ENCODE measurements at places on chromosomes 13 and 19.
A peak's percentile ranks its signal among the peaks of the same experiment; 100 is the strongest.

GRCh38 chr13:74443631-74444030 lies 309.4 kb upstream of the KLF12 start:
- DNase-seq = no peak

DNA sequence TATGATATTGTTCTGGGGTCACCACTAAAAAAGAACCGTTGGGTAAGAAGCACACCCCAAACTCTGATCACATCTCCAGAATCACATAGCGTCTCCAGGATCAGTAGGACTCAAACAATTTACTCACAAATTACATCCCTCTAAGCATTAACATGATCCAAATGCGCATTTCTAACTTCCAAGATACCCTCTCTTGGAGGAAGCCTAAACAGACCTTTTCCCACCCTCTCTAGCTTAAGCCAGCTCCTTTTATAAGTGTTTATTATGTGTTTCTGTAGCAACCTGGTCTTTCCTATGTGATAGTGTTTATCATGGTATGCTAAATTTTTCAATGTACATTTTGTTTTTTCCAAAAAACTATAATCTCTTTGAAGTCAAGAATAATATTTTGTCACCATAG lies 1846.5 kb downstream of the OLFM4 start:
- no peak for DNase-seq

DNA sequence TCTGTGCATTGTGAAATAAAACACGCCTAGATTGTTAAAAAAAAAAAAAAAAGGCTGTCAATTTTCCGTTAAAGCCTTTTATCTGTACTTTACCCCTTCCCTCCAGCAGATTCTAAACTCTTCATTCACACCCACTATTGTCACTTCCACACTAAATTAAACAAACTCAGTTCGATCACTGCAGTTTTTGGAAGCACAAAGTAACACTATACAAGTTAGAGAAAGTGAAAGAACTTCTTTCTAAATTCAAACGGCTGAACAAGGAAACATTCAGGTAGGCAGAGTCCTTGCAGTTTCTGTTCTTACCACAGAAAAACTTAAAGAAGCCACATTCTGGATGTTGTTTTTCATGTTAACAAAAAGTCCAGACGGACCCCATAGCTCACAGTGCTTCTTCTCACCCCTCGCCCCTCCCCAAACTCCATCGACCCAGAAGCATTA lies 27.5 kb upstream of the UBE2L5 start:
- no peak for DNase-seq

GRCh38 chr13:82480415-82480814 lies 1401.9 kb downstream of the SLITRK1 start:
- peak; percentile 5 for DNase-seq

GRCh38 chr13:99356262-99357091 lies 49.3 kb upstream of the GPR183 start:
- no peak for DNase-seq

- DNase-seq = no peak
These were observed 5.1 kb downstream of the ZNF507 start for GRCh38 chr19:32350471-32350865.

GRCh38 chr13:29917650-29918049 lies 67.2 kb upstream of the UBL3 start:
- DNase-seq = no peak

DNA sequence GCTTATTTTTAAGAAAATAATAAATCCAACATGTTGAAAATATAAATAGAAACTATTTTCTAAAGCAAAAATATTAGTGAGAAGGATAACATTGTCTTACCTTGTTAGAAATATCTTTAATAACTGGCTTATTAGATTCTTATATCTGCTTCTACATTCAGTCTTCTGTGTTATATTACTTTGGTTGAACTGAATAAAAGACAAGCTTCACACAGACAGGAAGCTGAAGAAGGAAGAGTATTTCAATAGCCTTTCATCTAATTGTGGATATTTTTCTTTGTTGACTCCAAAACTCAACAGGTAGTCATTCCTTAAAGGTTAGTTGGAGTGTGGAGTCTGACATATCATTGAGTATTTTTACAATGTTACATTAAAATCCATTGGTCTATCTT lies 10.9 kb downstream of the SETDB2 start:
- DNase-seq = no peak

- DNase-seq = no peak
These were observed 3.1 kb downstream of the A1BG start for GRCh38 chr19:58350001-58350861.

DNA sequence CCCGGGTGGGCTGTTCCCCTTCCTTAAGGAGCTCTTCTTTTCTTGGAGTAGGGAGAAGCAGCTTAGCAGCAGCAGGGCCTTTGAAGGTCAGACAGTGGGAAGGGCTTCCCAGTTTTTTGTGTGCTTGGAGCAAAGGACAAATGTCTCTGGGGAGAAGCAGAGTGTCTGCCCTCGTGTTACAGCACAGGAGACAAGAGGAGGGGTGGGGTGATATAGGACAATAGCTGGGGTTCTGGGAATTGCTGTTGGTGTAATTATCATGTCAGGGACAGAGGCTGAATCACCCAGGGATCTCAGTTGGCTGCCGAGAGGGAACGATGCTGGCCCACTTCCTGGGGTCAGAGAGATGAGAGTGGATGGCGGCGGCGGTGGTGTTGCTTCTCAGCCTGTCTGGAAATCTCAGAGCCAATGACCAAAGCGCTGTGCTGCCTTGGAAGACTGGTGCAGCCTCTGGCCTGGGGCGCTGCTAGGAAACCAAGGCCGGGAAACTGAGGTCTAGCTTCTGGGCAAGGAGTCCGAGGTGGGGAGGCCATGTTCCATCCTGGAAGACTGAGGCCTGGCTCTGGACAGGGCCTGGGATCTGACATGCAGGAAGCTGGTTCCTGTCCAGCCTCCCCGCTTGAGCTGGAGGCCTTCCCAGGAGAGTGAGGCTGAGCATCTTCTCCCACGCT lies 1.2 kb downstream of the INAFM1 start:
- DNase-seq = no peak

GRCh38 chr13:27570906-27571305 lies 49.4 kb downstream of the LNX2 start:
- DNase-seq = no peak

DNA sequence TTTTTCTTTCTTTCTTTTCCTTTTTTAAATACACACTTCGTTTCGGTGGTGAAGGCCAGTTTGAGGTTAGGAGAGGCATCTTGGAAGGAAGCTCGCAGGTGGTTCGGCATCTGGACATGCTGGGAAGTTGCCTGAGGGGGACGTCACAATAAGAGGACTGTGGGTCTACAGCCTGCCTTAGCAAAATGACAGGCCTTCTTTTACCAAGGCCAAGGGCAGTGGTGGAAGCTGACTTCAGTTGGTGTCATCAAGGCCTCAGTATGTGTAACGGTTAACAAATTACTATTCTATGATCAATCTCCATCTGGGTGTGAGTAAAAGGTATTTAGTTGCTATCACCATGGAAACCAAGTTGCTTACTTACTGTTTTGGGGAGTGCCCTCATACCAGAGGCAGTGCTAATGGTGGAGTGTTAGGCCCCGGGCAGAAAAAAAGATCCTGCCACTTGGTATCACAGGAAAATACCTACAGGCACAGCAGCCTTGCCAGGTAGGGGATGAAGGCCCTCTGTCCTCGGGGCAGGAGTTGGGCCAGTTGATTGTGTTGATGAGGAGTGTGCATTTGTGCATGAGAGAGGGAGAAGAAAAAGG lies 10.3 kb downstream of the ACTN4 start:
- DNase-seq = no peak

DNA sequence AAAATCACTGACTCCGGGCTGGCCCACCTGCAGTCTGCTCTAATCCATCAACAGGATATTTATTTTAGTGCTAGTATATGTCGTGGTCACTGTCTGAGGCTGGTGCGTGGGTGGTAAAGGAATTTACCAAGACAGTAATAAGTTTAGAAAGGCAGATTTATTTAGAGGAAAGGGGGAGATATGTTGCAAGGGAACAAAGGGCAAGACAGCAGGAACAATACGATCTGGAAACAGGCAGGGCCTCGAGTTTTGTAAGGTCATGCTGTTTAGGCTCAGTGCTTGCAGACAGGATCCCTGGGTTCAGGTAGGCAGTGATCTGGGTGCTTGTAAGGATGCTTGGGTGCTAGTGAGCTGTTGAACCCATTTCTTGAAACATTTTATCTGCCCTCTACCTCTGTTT lies 748.2 kb upstream of the SLITRK5 start:
- DNase-seq = no peak

GRCh38 chr13:95124959-95125358 lies 176.3 kb downstream of the ABCC4 start:
- DNase-seq = no peak

DNA sequence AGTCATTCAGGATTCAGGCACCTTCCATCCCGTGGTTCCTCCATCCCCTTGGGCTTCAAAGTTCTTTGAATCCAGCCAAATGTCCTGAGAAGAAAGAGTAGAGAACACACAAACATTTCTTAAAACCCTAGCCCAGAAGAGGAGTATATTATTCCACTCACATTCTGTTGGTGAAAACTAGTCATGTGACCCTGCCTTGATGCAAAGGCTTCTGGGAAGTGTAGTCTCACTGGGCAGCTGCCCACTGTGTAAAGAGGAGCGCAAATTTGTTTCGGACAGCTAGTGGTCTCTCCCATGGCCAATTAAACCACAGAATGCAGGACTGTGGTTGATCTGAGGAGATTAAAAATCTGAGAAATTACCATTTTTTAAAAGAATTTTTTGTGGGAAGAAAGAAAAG lies 304.4 kb downstream of the SUCLA2 start:
- DNase-seq = no peak

- no peak for DNase-seq
These were observed 210.8 kb downstream of the RFC3 start for GRCh38 chr13:34028496-34029442.

DNA sequence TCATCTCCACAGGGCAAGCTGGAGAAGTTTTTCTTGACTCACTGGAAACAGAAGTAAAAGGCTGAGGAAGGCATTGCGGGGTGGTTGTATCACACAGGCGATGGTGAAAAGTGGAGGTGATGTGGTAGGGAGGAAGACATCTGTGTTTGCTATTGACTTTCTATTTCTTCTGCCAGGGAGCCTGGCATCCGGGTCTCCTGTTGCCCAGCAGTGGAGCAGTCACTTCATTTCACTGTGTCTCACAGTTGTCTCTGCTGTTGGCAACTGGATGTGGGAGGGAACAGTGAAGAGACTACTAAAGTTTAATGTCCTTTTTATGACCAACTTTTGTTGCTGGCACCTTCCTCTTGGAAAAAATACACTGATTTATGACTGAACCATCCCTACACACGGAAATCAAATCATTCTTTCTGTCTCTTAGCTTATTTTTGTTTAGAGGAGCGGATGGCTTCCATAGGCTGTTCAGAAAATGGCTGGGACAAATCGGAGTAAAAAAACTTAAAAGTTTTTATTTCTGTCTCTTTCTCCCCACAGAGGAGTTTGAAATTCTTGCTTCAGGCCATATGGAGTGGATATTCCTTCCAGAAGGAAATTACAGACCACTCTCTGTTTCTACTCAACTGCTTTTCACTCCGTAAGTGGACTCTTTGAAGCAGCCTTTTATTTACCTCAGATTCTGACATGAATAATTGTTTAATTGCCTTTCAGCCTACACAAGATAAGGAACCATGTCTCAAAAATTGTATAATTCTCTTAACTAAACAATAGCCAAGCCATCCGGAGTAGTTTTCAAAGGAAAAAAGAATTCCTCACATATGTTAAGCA lies 23.8 kb upstream of the MEDAG start:
- no peak for DNase-seq

GRCh38 chr19:38145623-38146022 lies 78.4 kb downstream of the DPF1 start:
- DNase-seq = no peak

DNA sequence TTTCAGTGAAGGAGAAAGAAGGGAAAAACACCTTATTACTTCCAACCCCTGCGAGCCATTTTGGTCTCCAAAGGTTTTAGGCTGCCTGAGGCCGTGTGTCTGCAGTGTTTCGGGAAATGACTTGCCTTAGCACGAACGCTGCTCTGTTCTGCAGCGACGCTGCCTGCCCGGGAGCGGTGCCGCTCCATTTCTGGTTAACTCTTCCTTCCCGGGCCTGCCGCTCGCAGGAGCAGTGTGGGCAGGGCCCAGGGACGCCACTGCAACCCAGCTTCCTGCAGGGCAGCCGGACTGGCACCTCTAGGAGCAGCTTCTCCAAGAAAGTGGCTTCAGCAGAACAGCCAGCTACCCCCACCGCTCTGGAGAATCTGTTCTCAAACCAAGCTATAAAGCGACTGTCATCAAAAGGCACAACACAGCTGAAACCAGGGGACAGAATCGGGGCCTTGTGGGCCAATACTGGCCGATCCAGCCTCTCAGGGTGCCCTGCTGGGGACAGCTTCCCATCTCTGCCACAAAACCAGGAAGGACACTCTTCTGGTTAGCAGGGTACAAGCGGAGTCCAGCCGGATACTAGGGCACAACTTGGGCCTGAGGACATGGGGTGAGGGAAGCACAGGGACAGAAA lies 72.2 kb downstream of the KCTD15 start:
- DNase-seq = peak; percentile 61

GRCh38 chr19:46698395-46699321 lies 18.3 kb downstream of the PRKD2 start:
- DNase-seq = no peak

All from NCI-H1694 (cell line).